ENCODE measurements at places on chromosomes 2 and 18. TPM values are rescaled to one million over a fixed set of nuclear protein-coding genes. Genes with fewer than 3 reads are reported as not detected.

DNA sequence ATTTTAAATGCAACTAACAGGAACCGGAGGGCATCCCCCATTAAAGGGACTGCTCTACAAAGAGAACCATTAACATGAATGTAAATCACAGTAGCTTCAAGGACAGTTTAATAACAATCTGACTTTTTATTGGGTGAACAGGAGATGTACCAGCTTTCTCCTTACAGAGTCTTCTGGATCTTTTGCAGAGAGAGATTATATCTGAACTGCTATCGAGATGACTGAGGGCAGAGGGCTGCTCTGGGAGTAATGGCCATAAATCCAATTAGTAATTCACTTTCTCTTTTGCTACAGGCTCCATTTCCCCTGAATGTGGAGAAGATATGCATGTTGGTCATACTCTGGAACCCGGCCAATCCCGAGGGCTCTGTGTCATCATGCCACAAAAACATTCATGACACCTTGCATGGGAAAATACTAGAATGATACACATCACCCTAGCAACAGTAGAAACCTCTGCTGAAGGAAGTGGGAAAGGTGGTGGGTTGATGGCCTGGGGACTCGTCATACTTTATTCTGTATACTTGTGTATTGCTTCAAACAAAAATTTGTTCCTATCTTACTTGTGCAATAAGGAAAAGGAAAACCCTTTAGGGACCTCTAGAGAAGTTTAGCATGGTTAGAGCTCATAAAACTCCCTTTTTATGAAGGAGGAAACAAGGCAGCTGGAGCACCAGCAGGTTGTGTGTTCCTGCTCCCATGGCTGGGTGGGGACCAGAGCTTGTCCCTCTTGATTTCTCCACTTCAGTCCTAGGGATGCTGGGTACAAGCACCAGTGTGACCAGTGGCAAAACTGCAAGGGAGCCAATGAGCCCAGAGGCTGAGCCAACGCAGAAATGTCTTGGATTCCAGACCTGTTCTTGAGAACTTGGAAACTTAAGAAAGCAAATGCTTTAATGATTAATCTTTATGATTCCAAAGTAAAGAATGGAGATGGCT lies 26.0 kb downstream of the CTAGE1 start:
- H3K27me3 ChIP-seq = no peaks in the 10 kb centered on the region
- peak; percentile 81 for DNase-seq
- no peaks in the 10 kb centered on the region for H3K36me3 ChIP-seq
- H3K27ac ChIP-seq = no peak overlapping the region
- peaks cover 7% of the 10 kb centered on the region for H3K4me1 ChIP-seq

DNA sequence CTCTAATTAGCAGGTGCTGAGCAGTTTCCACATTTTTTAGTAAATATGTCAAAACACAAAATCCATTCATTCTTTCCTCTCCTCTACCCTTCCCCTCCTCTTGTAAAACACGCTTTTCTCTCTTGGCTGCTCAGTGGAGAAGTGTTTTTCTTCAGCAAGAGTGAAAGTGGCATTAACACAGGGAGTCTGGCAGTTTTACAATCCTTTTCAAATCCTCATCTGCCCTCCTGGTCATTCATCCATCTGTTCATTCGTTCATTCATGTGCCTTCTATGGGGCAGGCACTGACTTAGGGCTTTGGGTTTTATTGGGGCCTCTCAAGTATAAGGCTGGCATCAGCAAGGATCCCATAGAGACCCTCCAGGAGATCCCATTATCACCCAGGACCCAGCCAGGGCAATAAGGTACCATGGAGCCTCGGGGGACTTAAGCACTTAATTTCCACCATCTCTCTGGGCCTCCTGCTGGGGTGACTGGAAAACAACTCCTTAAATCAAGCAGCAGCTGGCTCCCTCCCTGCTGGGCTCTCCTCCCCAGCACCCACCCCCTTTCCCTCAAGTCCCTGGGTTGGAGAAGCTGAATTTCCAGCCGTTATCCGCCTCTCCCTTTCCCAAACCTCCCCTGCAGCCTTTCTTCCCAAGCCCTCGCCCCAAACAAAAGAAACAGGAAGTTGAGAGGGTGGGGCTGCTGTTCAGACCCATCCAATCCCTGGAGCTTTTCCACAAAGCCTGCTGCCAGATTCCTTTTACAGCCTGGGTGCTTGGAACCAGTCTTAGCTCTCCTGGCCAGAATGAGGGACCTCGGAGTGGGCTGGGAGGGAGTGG lies 32.6 kb downstream of the MARCHF4 start:
- H3K27me3 ChIP-seq = no peaks in the 10 kb centered on the region
- no peaks in the 10 kb centered on the region for H3K4me1 ChIP-seq

- H3K36me3 ChIP-seq = no peaks in the 10 kb centered on the region
- no peak for DNase-seq
- H3K4me3 ChIP-seq = no peak overlapping the region
- peak overlapping the region; percentile 32 for H3K27ac ChIP-seq
- peaks cover 3% of the 10 kb centered on the region for H3K4me1 ChIP-seq
These were observed 85.0 kb downstream of the USP40 start for GRCh38 chr2:233481368-233482142.

- H3K27ac ChIP-seq = no peak overlapping the region
- H3K27me3 ChIP-seq = no peaks in the 10 kb centered on the region
- no peak overlapping the region for H3K4me3 ChIP-seq
- peaks cover 4% of the 10 kb centered on the region for H3K36me3 ChIP-seq
These were observed 30.5 kb downstream of the METTL21A start for GRCh38 chr2:207594731-207595130.

DNA sequence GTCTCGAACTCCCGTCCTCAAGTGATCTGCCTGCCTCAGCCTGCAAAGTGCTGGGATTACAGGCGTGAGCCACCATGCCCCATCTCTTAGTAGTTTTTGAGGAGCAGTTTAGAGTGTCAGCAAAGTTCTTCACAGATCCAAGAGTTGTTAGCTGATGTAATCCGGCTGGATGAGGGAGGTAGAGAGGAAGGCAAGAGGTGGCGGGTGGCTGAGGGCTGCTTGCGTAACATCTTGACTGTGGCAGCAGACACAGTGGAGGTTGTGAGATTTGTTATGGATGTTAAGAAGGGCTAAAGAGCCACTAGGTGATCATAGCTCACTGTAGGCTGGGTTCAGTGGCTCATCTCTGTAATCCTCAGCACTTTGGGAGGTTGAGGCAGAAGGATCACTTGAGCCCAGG lies 19.5 kb upstream of the FAM136A start:
- H3K27me3 ChIP-seq = no peaks in the 10 kb centered on the region
- H3K36me3 ChIP-seq = no peaks in the 10 kb centered on the region
- DNase-seq = no peak
- H3K4me3 ChIP-seq = no peak overlapping the region
- no peaks in the 10 kb centered on the region for H3K4me1 ChIP-seq

DNA sequence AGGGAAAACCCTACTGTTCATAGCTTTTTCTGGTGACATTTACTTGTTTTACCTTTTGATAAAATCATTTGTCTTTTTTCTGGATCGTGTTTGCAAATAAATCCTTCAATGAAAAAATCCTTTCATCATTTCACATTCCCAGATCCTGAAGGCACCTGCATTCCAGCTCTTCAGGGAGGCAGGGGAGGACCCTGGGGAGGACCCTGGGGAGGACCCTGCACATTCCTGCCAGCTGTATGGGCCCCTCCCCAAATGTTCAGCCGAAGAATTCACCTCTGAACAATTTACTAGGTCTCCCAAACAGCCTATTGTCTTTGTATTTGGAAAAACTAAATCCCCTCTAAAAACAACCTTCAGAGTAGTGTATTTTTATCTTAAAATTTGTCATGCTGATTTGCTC lies 558.4 kb upstream of the ID2 start:
- no peak overlapping the region for H3K4me3 ChIP-seq
- no peak for DNase-seq
- H3K36me3 ChIP-seq = no peaks in the 10 kb centered on the region
- no peak overlapping the region for H3K27ac ChIP-seq
- peaks cover 5% of the 10 kb centered on the region for H3K4me1 ChIP-seq
- H3K27me3 ChIP-seq = no peaks in the 10 kb centered on the region

- no peaks in the 10 kb centered on the region for H3K4me1 ChIP-seq
- H3K27ac ChIP-seq = no peak overlapping the region
- H3K4me3 ChIP-seq = no peak overlapping the region
- no peak for DNase-seq
- H3K36me3 ChIP-seq = no peaks in the 10 kb centered on the region
These were observed 22.7 kb downstream of the DPP10 start for GRCh38 chr2:114464961-114465706.

- no peak overlapping the region for H3K27ac ChIP-seq
- no peak overlapping the region for H3K4me3 ChIP-seq
- no peak for DNase-seq
- no peaks in the 10 kb centered on the region for H3K36me3 ChIP-seq
- H3K4me1 ChIP-seq = no peaks in the 10 kb centered on the region
These were observed 32.9 kb downstream of the ZC3H15 start for GRCh38 chr2:186518945-186519344.

- H3K4me1 ChIP-seq = no peaks in the 10 kb centered on the region
- no peaks in the 10 kb centered on the region for H3K36me3 ChIP-seq
- DNase-seq = no peak
- H3K27ac ChIP-seq = no peak overlapping the region
- H3K4me3 ChIP-seq = no peak overlapping the region
These were observed 131.0 kb downstream of the TMEM182 start for GRCh38 chr2:102892698-102893310.

GRCh38 chr18:7871560-7872456 lies 304.7 kb downstream of the PTPRM start:
- no peak for DNase-seq
- H3K27ac ChIP-seq = no peak overlapping the region
- H3K4me3 ChIP-seq = no peak overlapping the region
- no peaks in the 10 kb centered on the region for H3K36me3 ChIP-seq
- H3K4me1 ChIP-seq = no peaks in the 10 kb centered on the region
- no peaks in the 10 kb centered on the region for H3K27me3 ChIP-seq

GRCh38 chr2:8657423-8658062 lies 24.3 kb upstream of the ID2 start:
- H3K27ac ChIP-seq = no peak overlapping the region
- no peaks in the 10 kb centered on the region for H3K27me3 ChIP-seq
- peak; percentile 69 for DNase-seq
- no peaks in the 10 kb centered on the region for H3K36me3 ChIP-seq
- H3K4me3 ChIP-seq = no peak overlapping the region
- no peaks in the 10 kb centered on the region for H3K4me1 ChIP-seq

GRCh38 chr2:130917006-130917688 lies 80.4 kb downstream of the ARHGEF4 start:
- H3K4me3 ChIP-seq = no peak overlapping the region
- no peaks in the 10 kb centered on the region for H3K4me1 ChIP-seq
- no peak overlapping the region for H3K27ac ChIP-seq
- no peaks in the 10 kb centered on the region for H3K36me3 ChIP-seq
- no peaks in the 10 kb centered on the region for H3K27me3 ChIP-seq

DNA sequence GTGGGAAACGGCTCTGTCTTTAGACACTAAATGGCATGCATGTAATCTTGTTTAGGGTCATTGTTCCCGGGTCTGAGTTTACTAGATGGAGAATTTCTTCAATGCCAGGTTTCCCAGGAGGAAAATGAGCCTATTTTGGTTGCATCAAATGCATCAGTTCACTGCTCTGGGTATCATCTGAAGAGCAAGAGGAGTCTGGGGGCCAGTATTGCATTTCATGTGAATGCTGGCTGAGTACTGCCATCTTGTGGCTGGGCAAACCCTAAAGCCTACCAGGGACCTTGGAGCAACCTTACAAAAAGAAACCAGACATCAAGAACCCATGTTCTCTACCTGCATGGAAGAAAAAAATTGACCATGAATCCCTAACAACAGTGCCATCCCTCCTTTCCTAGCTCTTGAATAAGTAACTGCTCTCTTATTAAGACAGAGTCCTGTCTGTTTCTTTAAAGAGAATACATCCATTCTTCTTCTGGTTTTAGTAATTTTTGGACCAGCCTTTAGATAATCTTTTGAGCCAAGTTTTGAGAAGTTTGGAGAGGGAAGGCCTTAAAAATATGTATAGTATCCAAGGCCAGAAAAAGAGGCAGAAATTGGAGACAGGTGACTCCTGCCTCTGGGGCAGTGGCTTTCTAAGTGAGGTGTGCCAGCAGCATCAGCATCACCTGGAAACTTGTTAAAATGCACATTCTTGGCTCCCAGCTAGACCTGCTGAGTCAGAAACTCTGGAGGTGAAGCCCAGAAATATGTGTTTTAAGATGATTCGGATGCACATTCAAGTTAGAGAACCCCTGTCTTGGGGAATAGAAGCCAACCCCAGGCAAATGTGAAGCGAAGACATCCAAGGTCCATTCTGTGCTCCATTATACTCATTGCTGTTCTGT lies 261.0 kb upstream of the CXCR4 start:
- no peak overlapping the region for H3K27ac ChIP-seq
- H3K4me1 ChIP-seq = no peaks in the 10 kb centered on the region
- no peak overlapping the region for H3K4me3 ChIP-seq
- H3K36me3 ChIP-seq = no peaks in the 10 kb centered on the region

DNA sequence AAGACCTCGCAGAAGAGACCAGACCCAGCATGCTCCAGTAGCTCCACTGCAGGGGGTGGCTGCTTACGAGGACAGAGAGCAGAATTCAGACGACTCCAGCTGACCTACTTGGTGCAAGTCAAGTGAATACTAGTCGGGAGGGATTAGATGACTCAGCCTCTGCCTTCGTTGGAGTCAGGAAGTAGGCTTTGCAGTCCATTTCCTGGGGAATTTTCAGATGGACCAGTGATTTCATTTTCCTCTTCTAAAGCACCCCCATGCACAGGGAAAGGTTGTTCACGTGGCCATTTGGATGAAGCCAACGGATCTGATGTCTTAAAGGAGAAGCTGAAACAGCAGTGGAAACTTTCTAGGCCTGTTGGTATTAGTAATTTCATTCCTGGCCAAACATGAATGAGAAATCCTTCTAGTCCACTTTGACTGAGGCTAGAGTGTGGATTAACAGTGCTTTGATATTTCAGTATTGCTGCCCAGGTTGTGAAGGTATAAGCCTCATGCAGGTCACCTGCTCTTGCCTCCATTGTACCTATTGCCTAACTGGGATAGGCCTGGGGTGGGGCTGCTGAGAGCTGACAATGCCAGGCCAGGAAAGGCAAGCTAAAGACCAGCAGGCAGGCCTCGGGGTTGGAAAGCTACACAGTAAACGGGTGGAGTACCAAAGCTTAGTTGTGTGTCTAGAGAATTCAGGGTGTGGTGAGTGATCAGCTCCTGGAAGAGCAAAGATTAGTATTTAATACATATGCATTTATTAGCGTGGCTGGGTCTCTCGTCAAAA lies 117.6 kb upstream of the FOSL2 start:
- H3K4me1 ChIP-seq = no peaks in the 10 kb centered on the region
- no peaks in the 10 kb centered on the region for H3K36me3 ChIP-seq
- peak; percentile 67 for DNase-seq

FAM161A gene
- 2.5 TPM for total RNA-seq

POTEI gene
- 0.26 TPM for total RNA-seq

SETBP1 gene
- 85.0 TPM for total RNA-seq

HRH4 gene
- total RNA-seq = 0.15 TPM

KCNE4 gene
- total RNA-seq = 21.5 TPM

CD226 gene
- 3.1 TPM for total RNA-seq

PEX13 gene
- 20.7 TPM for total RNA-seq

CCDC148 gene
- 0.52 TPM for total RNA-seq

ACTG2 gene
- total RNA-seq = 1,843 TPM

SH2D6 gene
- not detected for total RNA-seq

All from aorta (tissue), 5 donors.